ENCODE measurements at places on chromosomes 11 and 22. TPM values are rescaled to one million over a fixed set of nuclear protein-coding genes. Genes with fewer than 3 reads are reported as not detected.

DNA sequence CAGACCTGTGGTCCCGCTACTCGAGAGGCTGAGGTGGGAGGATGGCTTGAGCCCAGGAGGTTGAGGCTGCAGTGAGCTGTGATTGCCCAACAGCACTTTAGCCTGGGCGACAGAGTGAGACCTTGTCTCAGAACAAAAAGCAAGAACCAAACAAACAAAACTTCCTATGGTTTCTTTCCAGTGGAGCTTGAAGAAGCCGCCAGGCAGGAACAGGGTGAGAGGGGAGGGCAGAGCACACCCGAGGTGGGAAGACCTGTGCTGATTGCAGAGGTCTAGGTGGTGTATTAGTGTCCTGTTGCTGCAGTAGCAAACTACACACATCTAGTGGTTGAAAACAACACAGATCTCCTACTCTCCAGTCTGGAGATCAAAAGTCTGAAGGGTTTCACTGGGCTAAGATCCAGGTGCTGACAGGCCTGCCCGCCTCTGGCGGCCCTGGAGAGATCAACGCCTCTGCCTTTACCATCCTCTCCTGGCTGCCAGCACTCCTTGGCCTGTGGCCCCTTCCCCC, 10.5 kb downstream of the ARHGEF17 start:
- H3K27ac ChIP-seq: no peak overlapping the region
- no peak overlapping the region for H3K4me3 ChIP-seq
- no peaks in the 10 kb centered on the region for H3K27me3 ChIP-seq

NPAS4 gene
- not detected for total RNA-seq

- no peak overlapping the region for H3K4me3 ChIP-seq
- H3K36me3 ChIP-seq: peaks cover 70% of the 10 kb centered on the region
- no peaks in the 10 kb centered on the region for H3K27me3 ChIP-seq
Measured at GRCh38 chr22:20573833-20574615, 66.6 kb downstream of the MED15 start.

FLRT1 gene
- 0.10 TPM for total RNA-seq

SEPTIN5 gene
- 2.3 TPM for total RNA-seq

TEX54 gene
- total RNA-seq: not detected

- no peaks in the 10 kb centered on the region for H3K27me3 ChIP-seq
- peaks cover 9% of the 10 kb centered on the region for H3K4me1 ChIP-seq
- no peak for DNase-seq
- H3K4me3 ChIP-seq: peak overlapping the region; percentile 97
- H3K36me3 ChIP-seq: peaks cover 37% of the 10 kb centered on the region
Measured at GRCh38 chr22:42271906-42272305, 1.5 kb upstream of the TCF20 start.

- H3K4me3 ChIP-seq: no peak overlapping the region
- DNase-seq: no peak
- no peak overlapping the region for H3K27ac ChIP-seq
Measured at GRCh38 chr11:78231962-78232501, 43.3 kb downstream of the USP35 start.

CDCA5 gene
- total RNA-seq: 53.4 TPM

DNA sequence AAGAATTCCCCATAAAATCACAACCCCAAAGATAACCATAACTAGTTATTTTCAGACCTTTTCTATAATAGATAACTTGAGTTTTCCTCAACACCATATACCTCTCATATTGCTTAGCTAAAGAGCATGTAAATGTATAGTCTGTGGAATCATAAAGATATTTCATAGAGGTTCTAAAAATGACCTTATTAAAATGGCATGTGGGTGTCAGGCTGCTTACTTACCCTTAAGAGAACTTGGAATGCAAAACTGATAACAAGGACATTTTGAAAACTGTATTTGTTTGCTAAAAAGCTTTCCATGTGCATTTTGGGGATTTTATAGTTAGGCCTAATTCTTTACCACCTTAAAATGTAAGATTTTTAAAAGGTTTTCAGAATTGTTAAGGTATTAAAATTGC, 4.7 kb downstream of the SIK2 start:
- H3K36me3 ChIP-seq: peaks cover 23% of the 10 kb centered on the region
- no peak overlapping the region for H3K4me3 ChIP-seq
- no peaks in the 10 kb centered on the region for H3K27me3 ChIP-seq
- DNase-seq: no peak
- H3K27ac ChIP-seq: no peak overlapping the region

CRYBA4 gene
- total RNA-seq: not detected

GRCh38 chr11:86740628-86741483, 59.5 kb upstream of the PRSS23 start:
- H3K27me3 ChIP-seq: no peaks in the 10 kb centered on the region
- H3K4me3 ChIP-seq: peak overlapping the region; percentile 45
- H3K27ac ChIP-seq: peak overlapping the region; percentile 95

SLC6A5 gene
- total RNA-seq: not detected

- H3K36me3 ChIP-seq: no peaks in the 10 kb centered on the region
- H3K4me1 ChIP-seq: no peaks in the 10 kb centered on the region
- no peak overlapping the region for H3K4me3 ChIP-seq
- H3K27ac ChIP-seq: no peak overlapping the region
Measured at GRCh38 chr11:5527716-5528115, 11.2 kb upstream of the UBQLNL start.
